ENCODE measurements at places on chromosomes 3 and 15. TPM values are rescaled to one million over a fixed set of nuclear protein-coding genes. Genes with fewer than 3 reads are reported as not detected.

DNA sequence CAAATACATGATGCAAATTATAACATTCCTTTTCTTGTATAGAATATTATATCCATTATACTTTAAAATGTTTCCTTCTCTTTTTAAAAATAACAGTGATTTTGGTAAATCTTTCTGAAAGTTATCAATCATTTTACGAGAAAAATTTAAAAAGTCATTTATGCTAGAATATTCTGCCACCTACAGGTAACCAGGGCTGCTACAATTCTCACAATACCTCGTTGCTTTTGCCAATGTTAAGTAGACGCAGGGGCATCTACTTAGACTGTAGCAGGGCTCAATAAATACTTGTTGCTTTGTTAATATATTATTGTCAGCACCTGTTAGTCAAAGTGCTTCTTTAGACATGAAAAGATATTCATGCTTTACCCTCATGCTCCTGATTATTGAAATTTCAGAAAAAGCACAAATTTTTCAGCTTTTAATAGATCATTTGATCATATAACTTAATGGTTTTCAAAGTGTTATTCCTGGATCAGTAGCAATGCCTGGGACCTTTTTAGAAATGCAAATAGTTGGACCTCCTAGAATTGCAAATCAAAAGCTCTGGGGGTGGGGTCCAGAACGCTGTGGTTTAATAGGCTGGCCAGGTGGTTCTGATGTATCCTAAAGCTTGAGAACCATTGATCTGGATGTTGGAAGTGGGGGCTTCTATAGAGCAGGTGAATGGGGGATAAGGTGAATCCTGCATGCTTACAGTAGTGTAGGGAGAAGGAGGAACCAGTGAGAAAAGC lies 223.6 kb upstream of the PDZRN3 start:
- H3K4me1 ChIP-seq: no peaks in the 10 kb centered on the region
- no peak overlapping the region for H3K27ac ChIP-seq

- no peaks in the 10 kb centered on the region for H3K4me1 ChIP-seq
- H3K27ac ChIP-seq: no peak overlapping the region
- no peaks in the 10 kb centered on the region for H3K36me3 ChIP-seq
- H3K4me3 ChIP-seq: no peak overlapping the region
- H3K27me3 ChIP-seq: no peaks in the 10 kb centered on the region
Observed at GRCh38 chr3:150901793-150902192, 3.4 kb downstream of the MINDY4B start.

- peak overlapping the region; percentile 63 for H3K4me3 ChIP-seq
- no peaks in the 10 kb centered on the region for H3K36me3 ChIP-seq
- H3K27ac ChIP-seq: no peak overlapping the region
- H3K4me1 ChIP-seq: no peaks in the 10 kb centered on the region
Observed at GRCh38 chr15:77083381-77084160, 12.7 kb upstream of the TSPAN3 start.

DNA sequence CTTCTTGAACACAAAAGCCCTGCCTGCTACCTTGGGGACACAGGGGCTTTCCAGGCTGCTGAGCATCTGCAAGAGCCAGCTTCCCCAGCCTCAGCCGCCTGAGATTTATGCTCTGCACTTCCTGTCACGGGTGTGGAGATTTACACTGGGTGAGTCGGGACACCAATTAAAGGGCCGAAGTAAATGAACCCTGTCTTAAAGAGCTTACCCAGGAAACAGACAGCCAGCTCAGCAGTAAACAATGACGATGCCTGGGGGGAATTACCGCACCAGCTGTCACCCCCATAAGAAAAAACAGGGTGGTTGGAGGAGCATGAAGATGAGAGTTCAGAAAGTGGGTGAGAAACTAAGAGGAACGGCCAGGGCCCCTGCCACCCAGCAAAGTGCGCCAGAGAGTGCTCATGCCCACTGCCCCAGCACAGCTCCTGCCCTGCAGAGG lies 37.5 kb upstream of the IQSEC1 start:
- no peaks in the 10 kb centered on the region for H3K36me3 ChIP-seq
- no peak for DNase-seq
- H3K4me3 ChIP-seq: no peak overlapping the region
- no peak overlapping the region for H3K27ac ChIP-seq
- H3K4me1 ChIP-seq: no peaks in the 10 kb centered on the region

GRCh38 chr3:171860830-171861535 lies 17.8 kb downstream of the TMEM212 start:
- no peak for DNase-seq
- no peak overlapping the region for H3K27ac ChIP-seq
- H3K4me3 ChIP-seq: no peak overlapping the region
- H3K4me1 ChIP-seq: peaks cover 8% of the 10 kb centered on the region
- H3K27me3 ChIP-seq: no peaks in the 10 kb centered on the region
- no peaks in the 10 kb centered on the region for H3K36me3 ChIP-seq

- no peaks in the 10 kb centered on the region for H3K4me1 ChIP-seq
- no peak overlapping the region for H3K27ac ChIP-seq
- H3K27me3 ChIP-seq: no peaks in the 10 kb centered on the region
- H3K4me3 ChIP-seq: no peak overlapping the region
- no peaks in the 10 kb centered on the region for H3K36me3 ChIP-seq
Observed at GRCh38 chr3:140007911-140008869, 73.2 kb downstream of the CLSTN2 start.

DNA sequence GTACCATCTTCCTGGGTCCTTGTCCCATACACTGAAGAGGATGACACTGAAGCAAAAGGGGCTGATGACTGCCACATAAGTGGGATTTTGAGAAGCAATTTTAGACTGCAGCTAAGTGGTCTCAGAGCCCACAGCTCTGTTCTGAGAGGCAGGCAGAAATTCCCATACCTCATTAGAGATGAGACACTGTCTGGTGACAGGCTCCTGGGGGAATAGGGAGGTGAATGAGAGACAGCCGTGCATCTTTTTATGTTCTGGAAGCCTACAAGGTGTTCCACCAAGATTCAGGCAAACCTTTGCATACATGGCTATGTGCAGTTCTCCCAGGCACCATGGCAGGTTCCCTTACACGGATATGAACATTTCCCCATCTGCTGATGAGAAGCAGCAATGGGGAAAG lies 47.2 kb downstream of the LIMD1 start:
- H3K27ac ChIP-seq: no peak overlapping the region
- DNase-seq: no peak
- no peaks in the 10 kb centered on the region for H3K36me3 ChIP-seq
- H3K4me3 ChIP-seq: no peak overlapping the region
- H3K4me1 ChIP-seq: peaks cover 52% of the 10 kb centered on the region
- no peaks in the 10 kb centered on the region for H3K27me3 ChIP-seq

DNA sequence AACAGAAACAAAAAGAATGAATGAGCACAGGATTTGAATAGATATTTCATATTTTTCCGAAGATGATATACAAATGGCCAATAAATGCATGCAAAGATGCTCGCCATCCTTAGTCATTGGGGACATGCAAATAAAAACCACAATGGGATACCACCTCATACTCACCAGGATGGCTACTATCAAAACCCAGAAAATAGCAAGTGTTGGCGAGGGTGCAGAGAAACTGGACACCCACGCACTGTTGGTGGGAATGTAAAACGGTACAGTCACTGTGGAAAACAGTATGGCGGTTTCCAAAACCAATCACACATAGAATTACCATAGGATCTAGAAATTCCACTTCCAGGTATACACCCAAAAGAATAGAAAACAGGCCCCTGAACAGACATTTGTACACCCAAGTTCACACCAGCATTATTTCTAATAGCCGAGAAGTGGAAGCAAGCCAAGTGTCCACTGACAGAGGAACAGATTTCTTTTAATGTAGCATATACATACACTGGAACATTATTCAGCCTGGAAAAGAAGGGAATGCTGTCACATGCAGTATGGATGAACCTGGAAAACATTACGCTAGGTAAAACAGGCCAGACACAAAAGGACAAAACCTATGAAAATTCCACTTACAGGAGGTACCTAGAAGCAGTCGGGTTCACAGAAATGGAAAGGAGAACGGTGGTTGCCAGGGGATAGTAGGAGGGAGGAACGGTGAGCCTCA lies 3.6 kb downstream of the RNF168 start:
- no peaks in the 10 kb centered on the region for H3K27me3 ChIP-seq
- H3K27ac ChIP-seq: no peak overlapping the region
- DNase-seq: no peak
- no peaks in the 10 kb centered on the region for H3K36me3 ChIP-seq
- peaks cover 11% of the 10 kb centered on the region for H3K4me1 ChIP-seq

- no peak for DNase-seq
- no peak overlapping the region for H3K27ac ChIP-seq
- no peaks in the 10 kb centered on the region for H3K36me3 ChIP-seq
- H3K27me3 ChIP-seq: no peaks in the 10 kb centered on the region
Observed at GRCh38 chr3:170344971-170345370, 12.5 kb upstream of the SKIL start.

ZNF80 gene
- total RNA-seq: not detected

CLASP2 gene
- 122 TPM for total RNA-seq
